A549 treated with DMSO at 1 μM for 4 hours (cell line): ENCODE measurements at places on chromosomes 5 and 9. TPM values are rescaled to one million over a fixed set of nuclear protein-coding genes. Genes with fewer than 3 reads are reported as not detected.

The CCDC152 gene
- not detected in 5 replicates for total RNA-seq

The CD14 gene
- total RNA-seq = 3.6 to 4.4 TPM (median 4.0 TPM) in 5 replicates

The SURF4 gene
- total RNA-seq = 190 to 220 TPM (median 208 TPM) in 5 replicates

The SHROOM1 gene
- total RNA-seq = 8.8 to 10.6 TPM (median 9.9 TPM) in 5 replicates

The HAND1 gene
- 0.22 to 0.34 TPM (median 0.31 TPM) in 5 replicates for total RNA-seq
